ENCODE measurements at places on chromosomes 11 and 22.

- DNase-seq: no peak
Measured at GRCh38 chr11:134487696-134488095, 75.7 kb upstream of the B3GAT1 start.

GRCh38 chr11:12529793-12530192, 144.4 kb upstream of the TEAD1 start:
- DNase-seq: no peak

DNA sequence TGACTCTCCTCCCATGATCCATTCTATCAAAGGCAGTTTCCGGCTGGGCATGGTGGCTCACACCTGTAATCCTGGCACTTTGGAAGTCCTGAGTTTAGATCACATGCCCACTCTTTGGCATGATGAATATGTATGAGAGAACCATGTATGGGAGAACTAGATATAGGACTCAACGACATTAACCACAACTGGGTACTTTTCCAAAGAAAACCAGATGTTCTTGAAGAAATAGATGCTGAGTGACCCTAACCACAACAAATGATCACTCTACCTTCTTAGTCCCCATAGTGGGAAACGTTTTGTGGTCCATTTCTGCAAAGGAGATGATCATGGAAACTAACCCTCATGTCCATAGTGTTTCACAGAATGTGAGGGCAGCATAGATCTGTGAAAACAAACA, 13.6 kb downstream of the FJX1 start:
- no peak for DNase-seq

DNA sequence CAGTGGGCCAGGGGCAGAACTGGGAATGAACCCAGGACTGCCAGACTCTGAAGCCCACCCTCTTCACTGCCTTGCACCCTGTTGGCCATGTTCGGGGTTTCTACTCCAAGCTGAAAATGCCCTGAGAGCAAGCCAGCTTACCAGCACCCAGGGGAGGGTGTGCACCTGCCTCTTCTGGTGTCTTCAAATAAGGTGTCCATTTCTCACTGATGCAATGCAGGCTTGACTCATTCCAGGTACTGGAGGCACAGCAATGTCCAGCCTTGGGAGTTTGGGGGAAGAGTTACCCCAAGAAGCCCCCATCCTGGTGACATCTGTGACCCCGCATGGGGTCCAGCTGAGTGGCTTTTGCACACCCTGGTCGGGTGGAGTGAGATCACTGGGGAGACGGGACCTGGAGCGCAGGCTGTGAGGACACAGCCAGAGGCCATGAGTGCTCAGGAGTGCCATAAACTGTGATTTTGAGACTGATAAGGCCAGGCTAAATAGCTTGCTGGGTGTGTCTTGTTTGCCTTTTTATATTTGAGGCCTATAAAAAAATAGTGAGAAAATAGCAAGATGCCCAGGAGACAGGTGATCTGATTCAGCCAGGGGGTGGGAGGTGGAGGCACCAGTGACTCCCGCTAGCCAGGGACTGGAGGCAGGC, 4.6 kb upstream of the CERK start:
- no peak for DNase-seq

- DNase-seq: no peak
Measured at GRCh38 chr11:83367745-83368144, 81.6 kb upstream of the CCDC90B start.

- no peak for DNase-seq
Measured at GRCh38 chr11:122872046-122872445, 10.5 kb upstream of the JHY start.

- no peak for DNase-seq
Measured at GRCh38 chr11:79390477-79390876, 50.4 kb downstream of the TENM4 start.

DNA sequence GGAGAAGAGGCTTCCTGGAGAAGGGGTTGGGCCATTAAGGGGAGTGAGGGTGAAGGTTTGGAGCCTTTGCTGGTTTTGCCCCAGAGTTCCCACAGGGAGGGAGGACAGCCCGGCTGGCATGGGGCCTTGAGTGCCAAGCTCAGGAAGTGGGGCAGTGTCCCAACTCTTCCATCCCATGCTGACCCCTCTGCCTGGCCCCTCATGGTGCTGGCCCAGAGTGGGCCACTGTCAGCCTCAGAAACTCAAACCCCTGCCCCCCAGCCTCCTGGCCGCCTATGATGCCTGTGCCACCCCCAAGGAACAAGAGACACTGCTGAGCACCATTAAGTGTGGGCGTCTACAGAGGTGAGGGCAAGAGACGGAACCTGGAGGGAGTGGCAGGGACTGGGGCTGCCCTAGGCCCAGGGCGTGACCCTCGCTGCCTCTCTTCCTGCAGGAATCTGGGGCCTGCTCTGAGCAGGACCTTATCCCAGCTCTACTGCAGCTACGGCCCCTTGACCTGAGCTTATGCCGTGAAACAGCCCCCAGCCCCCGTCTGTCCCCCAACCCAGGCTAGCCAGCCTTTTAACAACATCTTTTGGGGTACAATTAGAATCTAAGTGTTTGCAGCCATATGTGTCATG, 5.4 kb downstream of the MUS81 start:
- no peak for DNase-seq

DNA sequence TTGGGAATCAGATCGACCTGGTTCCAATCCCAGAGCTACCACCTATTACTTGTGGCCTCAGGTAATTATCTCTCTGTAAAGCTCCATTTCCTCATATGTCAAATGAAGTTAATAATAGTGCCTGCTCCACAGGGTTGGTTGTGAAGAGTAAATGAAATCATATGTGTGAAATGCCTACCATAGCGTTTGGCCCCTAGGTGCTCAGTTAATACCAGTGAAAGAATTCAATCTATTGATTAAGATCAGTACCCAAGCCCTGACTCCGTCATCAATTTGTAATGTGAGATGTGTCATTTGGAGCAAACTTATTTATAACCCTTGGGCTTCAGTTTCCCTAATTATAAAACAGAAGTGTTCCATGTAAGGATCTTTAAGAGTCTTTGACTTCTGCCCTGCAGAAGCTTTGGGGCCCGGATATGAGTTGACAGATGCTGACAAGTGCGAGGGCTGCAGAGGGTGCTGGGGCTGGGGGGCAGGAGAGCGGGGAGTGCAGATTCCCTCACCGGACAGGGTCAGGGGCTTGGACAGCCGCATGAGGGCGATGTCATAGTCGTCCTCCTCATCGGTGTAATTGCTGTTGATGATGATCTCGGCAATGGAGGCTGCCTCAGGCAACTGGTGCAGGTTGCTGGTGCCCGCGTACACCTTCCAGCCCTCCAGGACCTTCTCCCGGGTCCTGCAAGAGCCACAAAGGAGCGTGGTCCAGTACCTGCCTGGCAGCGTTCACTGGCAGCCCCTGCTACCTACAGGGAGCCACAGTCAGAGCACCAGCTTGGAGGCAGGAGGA, 20.9 kb downstream of the TMPRSS13 start:
- no peak for DNase-seq

- no peak for DNase-seq
Measured at GRCh38 chr11:63543711-63544110, 7.1 kb downstream of the PLAAT4 start.

DNA sequence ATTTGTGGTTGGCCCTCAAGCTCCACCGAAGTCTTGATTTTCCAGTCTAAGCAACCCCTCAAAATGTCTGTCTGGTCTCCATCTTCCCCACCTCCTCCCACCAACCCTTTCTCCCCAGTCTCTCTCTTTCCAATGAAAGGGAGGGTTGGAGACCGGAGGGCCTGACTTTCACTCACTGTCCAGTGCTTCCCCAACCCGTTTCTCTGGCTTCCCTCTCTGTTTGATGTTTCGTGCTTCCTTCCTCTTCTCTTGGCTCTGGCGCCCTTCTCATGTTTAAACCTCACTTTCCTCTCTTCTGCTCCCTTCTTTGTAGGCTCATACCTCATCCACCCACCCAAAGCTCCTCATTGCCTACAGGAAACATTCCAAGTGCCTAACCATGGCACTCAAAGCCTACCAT, 11.1 kb upstream of the VPS37C start:
- DNase-seq: no peak

DNA sequence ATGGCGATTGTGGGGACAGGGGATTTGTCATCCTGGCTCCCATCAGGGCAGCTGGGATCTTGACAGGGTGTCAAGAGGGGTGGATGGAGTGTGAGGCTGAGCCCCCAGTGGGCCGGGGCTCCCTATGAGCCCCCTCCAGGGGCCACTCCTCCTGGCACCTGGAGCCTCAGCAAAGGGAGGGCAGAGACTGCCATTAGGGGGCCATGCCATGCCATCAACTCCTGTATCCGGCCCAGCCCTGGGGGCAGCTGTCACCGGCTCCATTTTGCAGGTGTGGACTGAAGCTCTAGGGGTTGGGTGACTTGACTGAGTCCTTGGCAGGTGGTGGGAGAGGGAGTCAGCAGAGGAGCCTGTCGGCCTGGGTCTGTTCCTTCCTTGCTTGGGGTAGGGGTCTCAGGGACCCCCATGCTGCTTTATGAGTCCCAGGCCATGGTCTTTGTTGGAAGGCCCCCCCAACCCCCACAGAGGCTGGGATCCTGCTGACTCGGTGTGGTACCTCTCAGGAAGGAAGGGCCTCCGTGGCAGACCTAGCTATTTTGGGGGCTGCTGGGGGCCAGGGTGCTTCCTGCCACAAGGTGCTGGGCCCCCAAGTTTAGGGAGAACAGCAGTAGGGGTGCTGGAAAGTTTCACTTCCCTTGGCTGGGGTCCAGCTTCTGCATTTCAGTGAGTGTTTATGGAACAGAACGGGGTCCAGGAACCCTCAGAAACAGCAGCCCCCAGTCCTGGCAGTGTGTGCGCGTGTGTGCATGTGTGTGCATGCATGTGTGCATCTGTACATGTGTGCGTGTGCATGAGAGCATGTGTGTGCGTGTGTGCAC, 1.5 kb downstream of the ACY3 start:
- DNase-seq: no peak

GRCh38 chr11:108847298-108847990, 182.6 kb downstream of the DDX10 start:
- no peak for DNase-seq

DNA sequence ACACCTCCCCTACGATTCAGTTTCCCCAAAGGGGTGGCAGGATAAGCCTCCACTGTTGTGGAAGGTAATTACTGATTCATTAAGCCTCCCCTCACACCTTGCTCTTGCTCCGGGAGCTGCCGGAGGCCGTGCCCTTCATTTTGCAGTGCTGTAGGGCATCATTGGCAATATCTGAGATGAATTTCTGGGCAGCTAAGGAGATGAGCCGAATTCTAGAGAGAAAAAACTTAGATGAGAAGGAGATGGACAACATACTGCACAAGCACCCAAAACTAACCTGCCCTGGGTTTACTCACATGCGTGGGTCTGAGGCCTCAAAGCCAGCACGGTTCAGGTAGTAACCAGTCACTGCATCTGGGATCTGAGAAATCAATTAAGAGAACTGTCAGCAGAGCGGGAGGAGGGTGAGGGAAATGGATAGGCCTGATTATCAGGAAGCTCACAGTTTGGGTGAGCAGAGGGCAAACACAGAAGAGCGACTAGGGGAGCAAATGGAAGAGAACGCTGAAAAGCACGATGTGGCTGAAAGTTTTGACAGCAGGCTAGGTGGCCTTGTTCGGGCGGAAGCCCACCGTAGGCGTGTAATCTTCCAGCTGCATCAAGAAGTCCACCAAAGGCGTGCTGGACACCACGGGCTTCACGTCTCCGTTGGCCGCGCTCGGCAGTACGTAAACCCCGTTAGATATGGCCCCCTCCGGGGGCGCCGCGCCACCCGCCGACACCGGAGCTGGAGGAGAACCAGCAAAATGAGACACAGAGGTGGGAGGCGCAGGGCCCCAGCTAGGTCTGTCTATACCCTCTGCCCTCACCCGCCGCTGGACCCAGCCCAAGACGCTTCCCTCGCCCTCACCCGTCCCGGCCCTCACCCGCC, 689 bp downstream of the TAF10 start:
- peak; percentile 18 for DNase-seq

DNA sequence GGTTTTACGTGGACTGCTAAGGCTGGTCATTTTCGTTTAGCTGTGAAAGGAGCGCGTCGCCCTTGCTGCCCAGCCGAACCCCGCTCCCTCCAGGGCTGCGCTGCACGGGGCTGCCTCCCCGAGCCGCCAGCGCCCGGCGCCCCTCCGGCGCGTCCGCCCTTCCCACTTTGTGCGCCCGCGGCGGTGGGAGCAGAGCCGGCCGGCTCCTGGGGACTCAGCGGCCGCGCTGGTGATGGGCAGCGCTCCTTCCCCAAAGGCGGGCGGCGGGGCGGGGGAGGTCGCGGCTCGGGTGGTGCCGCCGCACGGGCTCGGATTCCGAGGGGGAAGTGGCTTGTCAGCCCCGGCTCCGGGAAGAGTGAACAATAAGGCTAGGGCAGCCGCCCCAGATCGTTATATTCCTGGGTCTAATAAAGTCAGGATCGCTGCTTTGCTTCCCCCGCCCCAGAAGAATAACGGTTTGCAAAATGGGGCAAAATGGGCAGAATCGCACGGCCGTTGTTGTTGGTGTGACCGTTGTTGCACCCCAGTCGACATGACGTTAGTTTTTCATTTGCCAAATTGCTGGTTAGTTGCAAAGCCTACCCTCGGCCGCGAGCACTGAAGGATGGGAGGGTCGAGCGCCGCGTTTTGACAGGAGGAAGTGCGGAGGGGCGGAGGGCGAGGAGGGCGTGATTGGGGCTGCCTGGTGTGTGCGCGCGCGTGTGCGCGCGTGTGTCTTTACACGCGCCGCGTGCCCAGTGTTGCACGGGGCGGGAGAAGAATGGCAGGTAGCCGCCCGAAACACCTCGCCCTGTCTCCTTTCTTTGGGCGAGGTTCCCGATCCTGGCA, 745 bp downstream of the NCAM1 start:
- DNase-seq: no peak

GRCh38 chr11:85874265-85874664, 19.1 kb downstream of the CCDC83 start:
- DNase-seq: no peak

GRCh38 chr11:69862331-69862771, 43.1 kb upstream of the FGF3 start:
- DNase-seq: no peak

DNA sequence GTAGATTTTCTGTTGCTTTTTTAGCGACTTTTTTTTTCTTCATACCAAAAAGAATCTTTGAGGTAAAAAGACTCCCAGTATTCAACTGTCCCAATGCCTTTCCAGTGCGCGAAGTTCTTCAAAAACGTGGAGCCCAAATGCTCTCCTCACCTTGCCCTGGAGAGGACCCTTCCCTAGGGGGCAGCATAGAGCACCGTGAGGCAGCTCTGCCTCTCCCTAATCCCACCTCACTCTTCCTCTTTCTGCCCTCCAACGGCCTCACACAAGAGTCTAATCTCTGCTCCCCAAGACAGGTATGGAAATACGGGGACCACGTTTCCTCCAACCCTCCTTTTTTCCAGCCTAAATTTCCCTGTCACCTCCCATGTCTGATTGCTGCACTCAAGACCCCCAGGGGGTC, 117.5 kb upstream of the ALX4 start:
- no peak for DNase-seq

GRCh38 chr11:88484873-88485621, 147.5 kb upstream of the CTSC start:
- peak; percentile 46 for DNase-seq

DNA sequence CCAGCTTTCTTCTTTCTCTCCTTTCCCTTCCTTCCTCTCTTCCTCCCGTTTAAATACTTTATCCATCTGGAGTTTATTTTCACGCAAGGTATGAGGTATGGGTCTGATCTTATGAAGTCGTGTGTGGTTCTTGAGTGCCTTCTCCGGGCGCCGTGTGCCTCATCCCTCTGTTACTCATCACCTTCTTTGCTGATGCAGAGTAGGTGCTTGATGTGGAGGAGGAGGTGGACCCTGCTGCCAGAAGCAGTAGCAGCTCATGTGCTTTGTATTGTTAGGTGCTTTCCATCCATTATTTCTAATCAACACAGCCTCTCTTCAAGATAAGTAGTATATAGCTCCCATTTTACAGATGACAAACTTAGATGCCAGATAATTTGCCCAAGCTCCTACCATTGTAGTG, 47.0 kb downstream of the TNRC6B start:
- peak; percentile 31 for DNase-seq

GRCh38 chr11:74650498-74650897, 58.1 kb downstream of the POLD3 start:
- DNase-seq: no peak

GRCh38 chr11:72730737-72731136, 21.5 kb downstream of the ARAP1 start:
- no peak for DNase-seq
